Activated effector memory CD4-positive, alpha-beta T cell treated with Interleukin-2 at 50 U/mL for 16 hours (primary cell): ENCODE measurements at places on chromosomes 11 and 22.

- no peak for DNase-seq
Measured at GRCh38 chr22:38452373-38453065, 2.5 kb downstream of the KCNJ4 start.

DNA sequence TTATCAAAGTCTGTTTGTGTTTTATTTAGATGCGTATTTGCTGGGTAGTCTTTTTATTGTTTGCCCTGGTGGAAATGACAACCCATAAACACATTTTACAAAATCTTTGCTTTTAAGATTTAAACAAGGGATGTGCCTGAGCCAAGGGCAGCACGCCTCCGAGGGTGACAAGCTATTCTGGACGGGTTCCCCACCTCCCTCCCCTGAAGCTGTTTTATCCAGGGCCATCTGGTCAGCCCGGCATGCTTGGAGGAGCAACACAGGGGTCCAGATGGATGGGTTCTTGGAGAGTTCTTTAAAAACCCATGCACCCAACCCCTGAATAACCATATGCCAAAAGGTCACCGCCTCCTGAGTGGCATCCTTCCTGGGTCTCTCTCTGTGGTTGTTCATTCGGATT is 408.9 kb downstream of the OPCML start:
- no peak for DNase-seq

GRCh38 chr11:114265122-114265878 is 30.9 kb upstream of the NNMT start:
- DNase-seq: no peak

DNA sequence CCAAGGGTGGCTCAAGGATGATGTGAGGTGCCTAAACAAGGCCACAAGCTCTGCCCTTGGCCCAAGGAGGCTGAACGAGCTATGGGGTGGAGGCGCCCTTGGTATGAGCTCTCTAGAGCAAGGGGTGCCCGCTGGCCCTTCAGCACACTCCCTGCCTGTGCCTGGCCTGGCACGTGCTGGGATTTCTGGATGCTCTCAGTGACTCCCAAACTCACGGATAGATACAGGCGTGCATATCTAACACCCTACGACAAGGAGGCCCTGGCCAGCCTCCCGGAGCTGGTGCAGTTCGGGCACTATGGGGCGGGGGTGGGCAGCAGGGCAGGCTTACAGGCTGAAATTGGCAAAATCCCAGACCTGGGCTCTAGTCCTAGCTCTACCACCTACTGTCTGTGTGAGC is 30.6 kb downstream of the SCUBE1 start:
- DNase-seq: no peak

GRCh38 chr11:116035977-116036376 is 531.8 kb upstream of the CADM1 start:
- no peak for DNase-seq

GRCh38 chr22:40484906-40485669 is 114.7 kb downstream of the SGSM3 start:
- DNase-seq: no peak

DNA sequence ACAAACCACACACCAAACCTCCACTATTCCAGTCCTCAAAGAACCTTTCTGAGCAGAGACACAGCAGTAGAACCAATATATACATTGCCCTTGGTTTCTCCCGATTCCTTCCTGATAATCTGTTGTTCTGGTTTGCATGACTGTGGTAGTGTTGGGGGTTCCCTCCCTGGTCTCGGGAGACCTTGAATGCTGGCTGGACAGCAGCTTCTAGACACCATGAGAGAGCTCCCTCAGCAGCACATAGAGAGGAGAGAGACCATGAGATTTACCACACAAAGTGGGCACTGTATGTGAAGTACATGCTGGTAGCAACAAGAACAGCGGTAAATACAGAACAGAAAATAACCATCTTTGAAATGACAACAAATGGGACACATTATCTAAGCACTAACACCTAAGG is 2.6 kb downstream of the C11orf91 start:
- no peak for DNase-seq
